NCI-H2107 (cell line): ENCODE measurements at places on chromosomes 11 and 22.
A peak's percentile ranks its signal among the peaks of the same experiment; 100 is the strongest.

DNA sequence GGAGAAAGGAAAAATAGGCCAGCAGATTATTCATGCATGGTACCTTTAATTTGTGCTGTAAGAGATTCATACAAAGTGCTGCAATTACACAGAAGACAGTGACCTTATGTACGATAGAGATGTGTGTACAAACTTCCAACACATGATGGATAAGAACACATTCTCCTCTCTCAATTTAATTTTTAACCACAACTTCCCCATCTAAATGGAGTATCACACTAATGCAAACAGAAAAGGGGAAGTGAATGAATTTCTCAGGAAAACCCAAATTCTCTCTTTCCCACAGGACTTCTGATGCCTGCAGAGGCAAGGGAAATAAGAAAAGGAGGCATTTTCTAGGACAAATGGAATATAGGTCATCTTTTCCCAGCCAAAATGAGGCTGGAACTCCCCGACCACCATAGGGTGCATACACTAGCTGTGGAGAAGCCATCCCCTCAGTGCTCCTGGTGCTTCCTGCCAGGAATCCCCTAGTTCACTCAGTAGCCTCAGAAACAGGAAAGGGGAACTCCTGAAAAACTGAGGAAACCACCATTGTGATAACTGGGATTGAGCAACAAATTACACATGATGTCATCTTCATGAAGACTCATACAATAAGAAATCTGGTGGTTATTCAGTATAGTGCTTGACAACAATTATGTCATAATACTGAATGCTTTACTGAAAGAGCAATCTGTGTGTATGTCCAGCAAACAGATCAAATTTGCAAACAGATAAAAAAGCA lies 22.4 kb downstream of the MMP10 start:
- DNase-seq = no peak

GRCh38 chr22:41022470-41023298 lies 69.7 kb upstream of the EP300 start:
- DNase-seq = peak; percentile 73

GRCh38 chr11:30113326-30113898 lies 96.6 kb upstream of the KCNA4 start:
- DNase-seq = no peak

DNA sequence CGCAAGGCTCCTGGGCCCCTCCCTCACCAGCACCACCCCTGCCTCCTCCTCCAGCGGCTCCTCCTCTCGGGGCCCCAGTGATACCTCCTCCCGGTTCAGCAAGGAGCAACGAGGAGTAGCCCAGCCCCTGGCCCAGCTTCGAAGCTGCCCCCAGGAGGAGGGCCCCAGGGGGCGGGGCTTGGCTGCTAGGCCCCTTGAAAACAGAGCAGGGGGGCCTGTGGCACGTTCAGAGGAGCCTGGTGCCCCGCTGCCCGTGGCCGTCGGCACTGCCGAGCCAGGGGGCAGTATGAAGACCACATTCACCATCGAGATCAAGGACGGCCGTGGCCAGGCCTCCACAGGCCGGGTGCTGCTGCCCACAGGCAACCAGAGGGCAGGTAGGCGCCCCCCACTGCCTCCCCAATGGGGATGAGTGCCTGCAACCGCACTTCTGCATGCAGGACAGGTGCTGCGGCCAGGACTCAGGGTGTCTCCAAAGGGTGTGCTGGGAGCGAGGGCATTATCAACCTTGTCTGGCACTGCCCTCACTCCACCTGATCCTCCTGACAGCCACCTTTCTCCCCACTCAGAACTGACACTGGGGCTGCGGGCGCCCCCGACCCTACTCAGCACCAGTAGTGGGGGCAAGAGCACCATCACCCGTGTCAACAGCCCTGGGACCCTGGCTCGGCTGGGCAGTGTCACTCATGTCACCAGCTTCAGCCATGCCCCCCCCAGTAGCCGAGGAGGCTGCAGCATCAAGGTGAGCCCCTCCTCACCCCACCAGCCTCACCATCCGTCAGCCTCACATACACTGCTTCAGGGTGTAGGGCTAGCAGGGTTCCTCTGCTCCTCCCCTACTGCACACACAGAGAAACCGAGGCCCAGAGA lies 10.2 kb downstream of the SMTN start:
- DNase-seq = no peak

GRCh38 chr22:41491374-41492100 lies 22.6 kb downstream of the ACO2 start:
- no peak for DNase-seq

DNA sequence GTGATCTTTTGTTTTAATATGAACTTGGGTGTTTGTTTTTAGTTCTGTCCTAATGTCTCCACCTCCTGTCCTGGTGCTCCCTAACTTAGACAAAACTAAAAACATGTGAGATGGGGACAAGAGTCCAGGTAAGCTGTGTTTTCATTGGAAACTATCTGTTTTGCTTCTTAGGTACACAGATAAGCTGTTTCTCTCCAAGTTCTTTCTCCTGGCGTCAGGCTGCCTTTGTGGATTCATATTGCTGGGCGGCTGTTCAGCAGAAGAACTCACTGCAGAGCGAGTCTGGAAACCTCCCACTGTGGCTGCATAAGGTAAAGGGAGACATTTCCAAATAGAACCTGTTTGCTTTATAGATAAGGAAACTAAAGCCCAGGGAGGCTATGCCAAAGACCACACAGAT lies 24.7 kb downstream of the PANX1 start:
- no peak for DNase-seq
